Activated CD8-positive, alpha-beta memory T cell treated with anti-CD3 and anti-CD28 coated beads for 48 hours (primary cell): ENCODE measurements at places on chromosomes 13 and 19.

DNA sequence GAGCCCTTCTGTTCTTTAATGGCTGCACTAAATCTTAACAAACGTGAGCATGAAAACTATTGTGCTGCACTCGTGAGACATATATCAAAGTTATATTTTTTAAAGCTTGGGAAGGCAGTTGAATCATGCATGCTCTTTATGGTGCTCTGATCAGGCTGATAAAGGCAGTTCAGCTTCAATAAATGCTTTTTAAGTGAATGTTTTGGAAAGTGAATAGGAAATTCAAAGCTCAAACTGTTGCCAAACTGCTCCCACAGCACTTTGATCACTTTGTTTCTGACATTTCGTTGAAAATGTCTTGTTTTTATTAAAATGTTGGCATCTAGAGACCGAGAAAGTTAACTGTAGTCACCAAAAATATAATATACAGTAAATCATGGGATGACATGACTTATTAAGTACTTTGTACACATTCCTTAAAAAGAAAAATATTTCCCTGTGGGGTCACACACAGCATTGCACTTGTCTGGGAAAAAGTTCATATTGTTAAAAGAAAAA is 625.7 kb upstream of the PCDH9 start:
- no peak for DNase-seq

DNA sequence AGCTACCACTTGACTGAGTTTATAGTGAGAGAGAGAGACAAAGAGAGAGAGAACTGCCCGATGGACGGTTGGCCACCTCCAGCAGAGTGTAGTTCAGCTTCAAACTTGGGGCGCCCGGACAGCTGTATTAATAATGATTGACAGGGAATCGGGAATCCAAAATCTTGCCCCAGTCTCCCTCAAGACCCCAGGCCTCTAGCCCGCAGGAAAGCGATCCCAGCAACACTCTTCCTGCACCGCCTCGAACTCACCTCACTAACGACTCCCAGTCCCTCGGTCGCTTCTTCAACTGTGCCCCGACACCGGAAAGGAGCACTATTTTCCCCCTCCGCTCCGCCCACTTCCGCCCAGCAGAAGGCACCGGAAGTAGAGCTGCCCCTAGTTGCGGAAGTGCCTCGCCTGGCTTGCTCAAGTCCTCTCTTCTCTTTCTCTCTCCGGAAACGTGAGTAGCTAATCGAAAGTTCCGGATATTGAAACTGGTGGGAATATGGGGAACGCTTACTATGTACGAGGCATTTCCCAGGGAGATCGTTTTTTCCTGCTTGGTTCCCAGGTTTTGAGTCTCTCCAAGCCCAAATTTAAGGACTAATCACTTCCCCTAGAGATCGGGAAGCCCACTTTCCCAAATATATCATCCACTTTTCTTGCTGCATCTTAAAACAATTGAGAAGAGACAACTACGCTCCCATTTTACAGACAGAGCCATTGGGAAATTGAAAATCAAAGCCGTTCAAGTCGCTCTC is at the start of gene NOSIP:
Gene NOSIP, minus strand, starts transcription at position 293 of the 743 bp plus-strand sequence. CDS start 19,865 bp downstream, outside the sequence.
- peak; percentile 87 for DNase-seq

DNA sequence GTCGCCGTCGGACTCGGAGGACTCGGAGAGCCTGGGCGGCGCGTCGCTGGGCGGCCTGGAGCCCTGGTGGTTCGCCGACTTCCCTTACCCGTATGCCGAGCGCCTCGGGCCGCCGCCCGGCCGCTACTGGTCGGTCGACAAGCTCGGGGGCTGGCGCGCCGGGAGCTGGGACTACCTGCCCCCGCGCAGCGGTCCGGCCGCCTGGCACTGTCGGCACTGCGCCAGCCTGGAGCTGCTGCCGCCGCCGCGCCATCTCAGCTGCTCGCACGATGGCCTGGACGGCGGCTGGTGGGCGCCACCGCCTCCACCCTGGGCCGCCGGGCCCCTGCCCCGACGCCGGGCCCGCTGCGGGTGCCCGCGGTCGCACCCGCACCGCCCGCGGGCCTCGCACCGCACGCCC is 2.5 kb upstream of the GRWD1 start:
- DNase-seq = no peak

DNA sequence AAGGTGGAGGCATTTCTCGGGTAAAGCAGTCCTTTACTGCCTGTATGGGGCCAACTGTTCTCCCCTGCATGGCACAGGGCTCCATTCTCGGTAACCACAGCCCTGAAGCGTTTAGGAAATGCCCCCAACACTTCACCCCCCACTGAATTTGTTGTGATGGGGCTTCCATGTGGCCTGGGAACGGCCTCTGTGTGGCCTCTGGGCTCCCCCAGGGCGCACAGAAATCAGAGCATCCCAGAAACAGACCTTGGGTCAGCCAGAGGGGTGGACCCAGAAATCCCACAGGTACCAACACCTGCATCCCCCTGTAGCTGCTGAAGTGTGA is 153.7 kb upstream of the VSTM2B start:
- no peak for DNase-seq

DNA sequence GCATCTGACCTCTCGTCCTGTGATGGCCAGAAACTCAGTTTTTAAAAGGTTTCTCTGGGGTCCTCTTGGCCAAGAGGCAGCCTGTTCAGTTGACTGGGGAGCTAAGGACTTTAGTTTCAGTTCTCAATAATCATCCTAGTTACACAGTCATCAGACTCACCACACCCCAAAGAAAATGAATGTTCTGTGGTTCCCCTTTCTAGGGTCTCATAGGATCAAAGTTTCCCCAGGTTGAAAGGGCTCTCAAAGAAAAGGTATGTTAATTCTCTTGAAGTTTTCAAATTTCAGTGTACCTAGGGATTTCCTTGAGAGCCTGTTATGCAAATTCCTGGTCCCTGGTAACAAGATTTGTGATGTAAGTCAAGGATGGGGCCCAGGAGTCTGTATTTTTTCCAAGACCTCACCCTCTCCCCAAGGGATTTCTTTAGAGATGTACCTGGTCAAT is 94.9 kb downstream of the FAM216B start:
- DNase-seq = no peak

GRCh38 chr19:4705413-4706131 is 18.1 kb downstream of the DPP9 start:
- DNase-seq = no peak

DNA sequence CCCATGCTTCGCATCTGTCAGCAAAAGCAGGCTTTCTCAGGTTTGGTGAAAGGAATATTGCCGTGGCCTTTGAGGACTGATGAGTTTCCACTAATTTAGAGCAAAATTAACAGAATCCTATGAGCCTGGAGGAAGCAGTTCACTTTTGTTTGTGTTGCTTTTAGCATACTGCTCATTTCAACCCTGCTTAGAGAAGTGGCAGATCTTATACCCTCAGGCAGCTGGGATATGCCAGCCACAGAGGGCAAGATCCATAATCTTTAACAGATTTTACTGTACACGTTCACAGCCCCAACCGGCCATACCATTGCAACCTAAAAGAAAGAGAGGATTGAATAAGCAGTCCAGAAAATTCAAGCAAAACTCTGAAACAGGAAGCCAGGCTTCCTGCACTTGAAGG is 60.5 kb downstream of the COL4A2 start:
- no peak for DNase-seq

DNA sequence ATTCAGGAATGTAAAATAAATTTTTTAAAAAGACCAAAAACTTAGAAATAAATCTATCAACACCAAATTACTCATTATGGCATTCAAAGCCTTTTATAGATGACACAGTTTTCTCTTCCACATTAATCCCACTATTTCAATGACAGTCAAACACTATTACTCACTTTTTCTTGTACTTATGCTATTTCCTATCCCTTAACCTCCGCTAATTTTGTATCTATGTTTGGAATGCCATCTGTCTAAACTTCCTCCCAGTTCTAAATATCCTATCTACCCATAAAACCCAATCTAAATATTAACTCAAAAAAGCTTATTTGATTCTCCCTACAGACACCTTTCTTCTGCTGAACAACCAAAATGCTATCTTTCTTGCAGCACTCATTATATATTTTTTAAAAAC is 203.5 kb downstream of the ENOX1 start:
- no peak for DNase-seq

DNA sequence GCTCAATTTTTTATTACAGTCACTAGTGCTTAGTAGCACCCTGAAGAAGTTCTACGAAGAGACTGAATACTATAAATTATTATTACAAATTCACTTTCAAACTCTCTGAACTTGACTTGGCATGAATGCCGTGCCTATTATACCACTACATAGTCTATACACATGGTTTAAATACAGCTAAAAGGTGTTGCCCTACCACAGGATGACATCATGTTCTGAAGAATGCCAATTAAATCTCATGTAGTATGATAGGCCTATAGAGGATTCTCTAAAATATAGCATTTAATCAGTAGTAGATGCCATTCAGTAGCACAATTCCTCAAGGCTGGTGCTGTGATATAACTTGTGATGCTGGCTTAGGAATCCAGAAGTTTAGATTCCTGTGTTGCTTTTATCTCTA is 16.7 kb upstream of the POSTN start:
- DNase-seq = no peak

- DNase-seq = no peak
Observed at GRCh38 chr19:32977280-32977679, 5.2 kb downstream of the FAAP24 start.

- DNase-seq = no peak
Observed at GRCh38 chr19:2064395-2064787, 13.3 kb upstream of the MKNK2 start.

DNA sequence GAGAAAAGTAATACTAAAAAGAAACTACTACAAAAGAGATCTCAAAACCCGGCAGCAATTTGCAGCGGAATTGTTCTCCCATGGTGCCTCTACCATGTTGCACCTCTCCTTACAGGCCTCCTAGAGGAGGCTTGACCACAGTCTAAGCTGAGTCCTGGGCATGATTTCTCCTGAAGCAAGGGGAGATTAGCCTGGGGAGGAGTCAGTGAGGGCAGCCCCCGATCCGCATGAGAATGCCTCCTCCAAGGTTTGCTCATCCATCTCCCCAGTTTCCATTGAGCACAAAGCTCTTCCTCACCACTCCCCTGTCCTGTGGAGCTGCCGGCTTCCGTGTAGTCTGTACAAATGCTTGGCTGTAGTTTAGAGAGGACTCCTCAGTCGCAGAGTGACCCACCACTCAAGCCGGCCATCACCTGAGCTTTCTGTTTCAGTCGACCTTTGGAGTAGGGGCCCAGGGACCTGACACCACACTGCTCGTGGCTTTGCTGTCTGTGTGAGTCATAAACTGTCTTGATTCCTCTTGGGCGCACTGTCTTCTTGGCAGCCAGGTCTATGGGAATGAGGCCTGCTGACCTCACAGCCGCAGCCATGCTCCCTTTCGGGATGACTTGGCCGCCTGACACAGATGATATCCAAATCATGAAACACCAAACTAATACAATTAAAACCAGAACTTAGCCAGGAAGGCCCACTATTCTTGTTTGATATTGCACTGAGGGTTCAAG is 72.3 kb downstream of the C1QTNF9 start:
- no peak for DNase-seq

DNA sequence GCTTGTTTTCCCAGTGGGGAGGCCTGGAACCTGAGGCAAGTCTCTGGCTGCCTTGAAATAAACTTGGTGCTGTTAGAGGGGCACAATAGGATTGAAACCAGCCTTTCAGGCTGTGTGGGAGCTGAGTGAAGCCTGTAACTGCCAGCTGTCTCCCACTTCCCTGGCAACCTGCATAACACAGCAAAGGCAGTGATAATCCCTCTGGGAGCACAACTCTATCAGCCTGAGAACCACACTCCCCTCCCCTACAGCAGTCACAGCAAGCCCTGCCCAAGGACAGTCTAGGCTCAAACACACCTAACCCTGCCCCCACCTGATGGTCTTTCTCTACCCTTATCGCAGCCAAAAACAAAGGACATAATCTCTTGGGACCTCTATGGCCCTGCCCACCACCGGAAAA is 683.8 kb upstream of the ATXN8OS start:
- DNase-seq = no peak

DNA sequence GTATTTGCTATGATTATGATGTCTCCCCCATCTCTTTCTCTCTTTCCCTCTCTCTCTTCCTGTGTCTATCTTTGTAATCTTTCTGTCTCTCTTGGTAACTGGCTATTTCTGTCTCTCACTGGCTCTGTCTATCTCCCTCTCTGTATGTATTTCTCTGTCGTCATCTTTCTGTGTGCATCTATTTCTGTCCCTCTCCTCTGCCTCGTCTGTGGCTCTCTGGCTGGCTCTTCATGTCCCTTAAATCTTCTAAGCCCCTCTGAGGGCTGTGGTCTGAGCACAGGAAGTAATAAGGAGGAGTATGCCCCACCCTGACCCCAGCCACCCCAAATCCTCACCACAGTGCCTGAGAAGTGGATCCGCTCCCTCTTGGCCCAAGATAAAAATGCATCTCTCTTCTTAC is 104.4 kb downstream of the DNAJC15 start:
- DNase-seq = no peak

DNA sequence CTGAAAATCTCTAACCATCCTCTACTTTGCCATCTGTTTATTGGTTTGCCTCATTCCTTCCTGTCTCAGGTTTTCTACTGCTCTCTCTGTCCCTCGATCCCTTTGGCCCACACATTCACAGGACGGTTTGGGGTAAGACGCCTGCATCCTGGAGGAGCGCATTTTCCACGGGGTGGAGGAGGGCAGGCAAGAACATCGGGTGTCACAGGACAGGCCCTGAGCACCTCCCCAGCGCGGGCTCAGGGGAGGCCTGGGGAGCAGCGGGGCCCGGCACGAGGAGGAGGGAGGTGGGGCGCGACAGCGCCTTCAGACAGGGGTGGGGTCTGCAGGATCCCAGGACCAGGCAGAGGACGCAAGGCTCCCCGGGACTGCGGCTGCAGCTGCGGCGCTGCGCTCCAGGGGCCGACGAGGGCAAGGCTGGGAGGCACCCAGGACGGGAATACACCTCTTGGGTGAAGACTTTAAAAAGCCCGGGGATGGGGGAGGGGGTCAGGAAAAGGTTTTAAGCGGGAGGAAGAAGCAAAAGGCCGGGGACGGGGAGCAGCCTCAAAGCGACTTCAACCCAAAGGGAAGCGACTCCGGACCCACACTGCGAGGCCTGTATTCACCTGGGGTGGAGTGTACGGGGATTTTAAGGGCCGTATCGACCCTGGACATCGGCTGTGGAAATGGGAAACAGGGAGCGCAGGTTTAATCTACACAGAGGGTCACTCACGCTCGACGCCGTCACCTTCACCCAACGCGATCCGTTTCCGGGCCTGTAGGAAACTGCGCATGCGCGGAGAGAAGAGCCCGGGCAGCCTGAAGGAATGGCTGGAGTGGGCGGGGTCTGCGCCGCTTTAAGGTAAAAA is at the start of gene ZNF415:
Gene ZNF415, minus strand, starts transcription at position 770 of the 851 bp plus-strand sequence. CDS start 10,234 bp downstream, outside the sequence.
- peak; percentile 10 for DNase-seq
